ENCODE measurements at places on chromosomes 1 and 21. TPM values are rescaled to one million over a fixed set of nuclear protein-coding genes. Genes with fewer than 3 reads are reported as not detected.

The STX12 gene
- 54.4 TPM for total RNA-seq

The LCE1A gene
- not detected for total RNA-seq

The ERRFI1 gene
- total RNA-seq, result 127 TPM

The AIRE gene
- not detected for total RNA-seq

The C2CD4D gene
- total RNA-seq, result not detected

The SPATA21 gene
- total RNA-seq, result 0.02 TPM

The ADORA1 gene
- 5.6 TPM for total RNA-seq

- DNase-seq, result peak; percentile 18
Observed at GRCh38 chr1:197837911-197838310, 62.6 kb upstream of the DENND1B start.

DNA sequence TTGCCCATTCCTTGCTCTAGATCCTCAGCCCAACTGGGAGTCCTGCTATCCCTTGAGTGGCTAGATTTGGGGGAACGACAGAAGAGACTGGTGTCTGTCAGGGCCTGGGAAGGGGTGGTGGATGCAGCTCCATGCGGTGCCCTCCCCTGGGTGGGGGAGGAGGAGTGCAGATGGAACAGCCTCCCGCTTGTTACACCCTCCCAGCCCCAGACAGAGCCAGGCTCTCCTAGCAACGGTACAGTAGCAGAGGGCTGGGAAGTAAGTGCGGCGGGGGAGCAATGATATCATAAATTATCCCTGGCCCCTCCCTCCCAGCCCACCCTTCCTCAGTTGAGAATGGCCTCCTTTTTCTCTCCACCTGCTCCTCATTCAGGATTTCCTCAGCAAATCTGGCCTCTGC lies 37.2 kb downstream of the RHBG start:
- DNase-seq, result no peak

- DNase-seq, result no peak
Observed at GRCh38 chr1:48341221-48341620, 118.7 kb downstream of the SLC5A9 start.

DNA sequence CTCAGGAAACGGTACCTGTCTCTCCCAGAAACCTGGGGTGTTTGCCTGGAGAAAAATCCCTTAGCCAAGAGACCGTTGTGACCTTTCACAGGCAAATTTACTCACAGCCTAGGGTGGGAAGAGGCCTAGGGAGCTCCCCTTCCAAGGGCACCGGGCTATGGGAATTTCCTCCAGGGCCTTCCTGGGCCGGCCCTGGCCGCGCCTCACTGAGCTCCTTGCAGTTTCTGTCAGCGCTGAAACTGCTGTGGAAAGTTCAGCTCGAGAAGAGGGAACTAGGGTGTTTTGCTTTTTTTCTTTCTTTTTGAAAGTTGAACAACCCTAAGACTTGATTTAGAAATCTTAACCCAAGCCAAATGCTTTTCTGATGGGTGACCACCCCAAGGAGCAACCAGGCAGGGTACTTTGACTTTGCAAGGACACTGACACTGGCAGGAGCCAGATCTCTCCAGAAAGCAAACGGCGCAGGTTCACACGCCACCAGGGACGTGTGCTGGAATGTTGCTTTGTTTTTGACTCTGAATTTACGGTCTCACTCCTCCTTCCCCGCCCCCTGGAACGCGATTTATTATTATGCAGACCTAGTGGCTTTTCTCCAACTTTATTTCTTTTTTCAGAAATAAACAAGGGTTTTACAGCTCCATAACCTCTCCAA lies 229.6 kb upstream of the JUN start:
- DNase-seq, result peak; percentile 83

DNA sequence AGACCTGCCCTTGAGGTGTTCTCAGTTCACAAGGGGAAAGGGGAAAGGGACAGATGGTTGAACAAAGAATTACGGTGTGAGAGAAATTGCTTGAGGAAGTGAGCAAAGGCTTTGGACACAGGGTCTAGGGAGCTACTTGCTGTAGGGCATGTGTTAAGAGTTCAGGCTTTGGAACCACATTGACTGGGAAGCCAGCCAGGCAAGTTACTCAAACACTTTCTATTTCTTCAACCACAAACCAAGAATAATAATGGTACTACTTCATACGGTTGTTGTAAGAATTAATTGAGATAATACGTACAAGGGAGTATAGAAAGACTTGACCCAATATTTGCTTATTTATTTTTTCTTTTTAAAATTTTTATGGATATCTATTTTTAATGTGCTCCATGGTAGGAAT lies 26.6 kb downstream of the AK4 start:
- DNase-seq, result peak; percentile 97

- peak; percentile 53 for DNase-seq
Observed at GRCh38 chr1:51907079-51907702, 28.7 kb upstream of the NRDC start.

GRCh38 chr1:205680073-205680851 lies at the start of gene SLC45A3:
Gene SLC45A3, minus strand, starts transcription at chr1:205680509. Its CDS starts 15,853 bp downstream, at chr1:205664656.
- DNase-seq, result peak; percentile 25

DNA sequence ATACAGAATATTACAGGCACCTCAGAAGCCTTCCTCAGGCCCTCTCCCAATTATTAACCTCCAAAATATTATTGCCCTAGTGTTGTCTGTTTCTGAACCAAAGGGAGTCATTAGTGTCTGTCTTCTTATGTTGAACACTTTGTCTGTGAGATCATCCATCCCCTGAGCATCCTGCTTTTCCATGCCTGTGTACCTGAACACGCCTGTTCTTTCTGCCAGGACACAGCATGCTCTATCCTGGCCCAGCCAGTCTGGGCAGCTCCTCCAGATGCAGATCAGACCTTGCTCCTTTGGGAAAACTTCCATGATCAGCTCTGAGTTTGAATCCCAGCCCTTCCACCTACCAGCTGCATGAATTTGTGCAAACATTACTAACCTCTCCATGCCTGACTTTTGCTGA lies 11.0 kb upstream of the CDC42 start:
- DNase-seq, result no peak

Measured in M059J (cell line).